ENCODE measurements at places on chromosomes 5 and 9. TPM values are rescaled to one million over a fixed set of nuclear protein-coding genes. Genes with fewer than 3 reads are reported as not detected.

MEIKIN gene
- total RNA-seq = not detected

GRCh38 chr5:55860288-55860687 lies 9.1 kb downstream of the IL31RA start:
- no peak for DNase-seq

SHOC1 gene
- total RNA-seq = not detected

DNA sequence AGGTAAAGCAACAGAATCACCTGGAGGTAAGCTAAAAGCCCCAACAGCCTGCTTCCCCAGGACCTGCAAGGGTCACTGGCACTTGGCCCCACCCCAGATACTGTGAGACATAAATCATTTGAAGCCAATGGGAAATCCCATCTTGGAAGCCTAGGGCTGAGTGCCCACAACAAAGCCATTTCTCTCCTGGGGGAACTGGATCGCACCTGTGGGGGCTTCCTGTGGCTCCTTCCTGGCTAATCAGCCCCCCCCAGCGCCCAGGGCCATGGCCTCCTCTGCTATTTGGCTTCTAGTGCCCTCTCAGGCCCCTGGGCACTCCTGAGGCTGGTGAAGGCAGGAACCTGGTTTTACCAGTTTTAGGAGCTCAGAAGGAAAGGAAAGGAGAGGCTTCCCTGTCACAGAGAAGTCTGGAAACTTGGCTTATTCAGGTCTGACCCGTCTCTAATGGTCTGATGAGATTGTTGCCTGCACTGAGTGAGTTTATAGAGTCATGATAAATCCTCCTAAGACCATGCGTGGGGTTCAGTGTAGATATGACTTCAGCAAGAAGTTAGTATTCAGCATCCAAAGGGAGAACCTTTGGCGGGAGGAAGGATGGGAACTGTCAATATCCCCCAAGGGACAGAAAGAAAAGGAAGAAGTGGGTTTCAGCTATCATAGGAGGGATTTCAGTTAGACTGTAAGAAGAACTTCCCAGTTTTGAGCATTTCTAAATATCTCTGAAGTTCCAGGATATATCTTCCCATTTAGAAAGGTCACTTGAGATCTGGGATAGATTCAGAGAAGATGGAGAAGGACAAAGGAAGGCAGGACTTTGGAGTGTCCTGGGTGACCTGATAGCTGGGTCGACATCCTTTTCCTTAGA lies 1.2 kb downstream of the KCNMB1 start:
- no peak for DNase-seq

DNA sequence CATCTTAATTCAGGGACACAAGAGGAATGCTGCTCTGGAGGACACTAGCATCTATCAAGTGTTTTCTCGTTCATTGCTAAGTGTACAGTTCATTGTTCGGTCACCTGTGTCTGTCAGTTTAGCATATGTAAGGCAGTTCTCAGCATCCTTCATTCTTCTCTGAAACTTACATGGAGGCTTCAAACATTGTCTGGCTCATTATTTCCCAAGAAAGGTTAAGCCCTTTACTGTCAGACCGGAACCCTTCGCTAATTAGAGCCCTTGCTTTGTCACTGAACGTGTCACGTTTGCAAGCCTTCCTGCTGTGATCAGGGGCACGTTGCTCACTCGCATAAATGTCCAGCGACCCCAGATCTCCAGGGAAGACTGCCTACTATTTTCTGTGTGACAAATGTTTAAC lies 62.3 kb upstream of the RIOK2 start:
- no peak for DNase-seq

SNAPC4 gene
- 9.4 TPM for total RNA-seq

DNA sequence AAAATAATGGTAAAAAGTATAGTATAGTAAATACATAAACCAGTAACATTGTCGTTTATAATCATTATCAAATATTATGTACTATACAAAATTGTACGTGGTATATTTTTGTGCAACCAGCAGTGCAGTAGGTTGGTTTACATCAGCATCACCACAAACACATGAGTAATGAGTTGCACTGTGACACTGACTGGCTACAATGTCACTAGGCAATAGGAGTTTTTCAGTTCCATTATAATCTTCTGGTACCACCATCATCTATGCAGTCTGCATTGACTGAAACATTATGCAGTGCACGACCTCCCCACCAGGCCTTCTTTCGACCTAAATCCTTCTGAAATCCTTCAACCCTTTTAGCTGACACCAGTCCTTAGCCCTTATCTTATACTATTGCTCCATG lies 105.8 kb downstream of the SREK1 start:
- no peak for DNase-seq

SPINK6 gene
- not detected for total RNA-seq

NELFB gene
- 61.8 TPM for total RNA-seq

GRCh38 chr5:71922584-71923106 lies 184.6 kb upstream of the MAP1B start:
- peak; percentile 78 for DNase-seq

DNA sequence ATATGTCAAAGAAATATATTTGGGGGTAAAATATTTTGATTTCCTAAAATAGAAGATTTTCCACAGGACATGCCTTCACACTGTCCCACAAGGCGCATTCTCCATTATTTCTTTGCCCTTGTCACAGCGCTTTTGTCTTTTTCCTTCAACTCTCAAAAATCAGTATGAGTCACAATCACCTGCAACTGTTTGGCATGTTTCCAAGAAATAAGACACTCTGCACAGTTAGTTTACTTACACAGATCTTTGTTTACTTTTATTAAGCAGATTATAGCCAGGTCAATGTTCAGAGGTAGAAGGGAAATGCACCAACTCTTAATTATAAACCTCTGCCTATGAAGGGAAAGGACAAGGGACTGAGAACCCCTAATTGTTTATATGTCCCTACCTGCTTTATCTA lies 9.5 kb downstream of the CEMIP2 start:
- peak; percentile 34 for DNase-seq

- DNase-seq = peak; percentile 30
These were observed 932.0 kb downstream of the TLE4 start for GRCh38 chr9:80503671-80504281.

DNA sequence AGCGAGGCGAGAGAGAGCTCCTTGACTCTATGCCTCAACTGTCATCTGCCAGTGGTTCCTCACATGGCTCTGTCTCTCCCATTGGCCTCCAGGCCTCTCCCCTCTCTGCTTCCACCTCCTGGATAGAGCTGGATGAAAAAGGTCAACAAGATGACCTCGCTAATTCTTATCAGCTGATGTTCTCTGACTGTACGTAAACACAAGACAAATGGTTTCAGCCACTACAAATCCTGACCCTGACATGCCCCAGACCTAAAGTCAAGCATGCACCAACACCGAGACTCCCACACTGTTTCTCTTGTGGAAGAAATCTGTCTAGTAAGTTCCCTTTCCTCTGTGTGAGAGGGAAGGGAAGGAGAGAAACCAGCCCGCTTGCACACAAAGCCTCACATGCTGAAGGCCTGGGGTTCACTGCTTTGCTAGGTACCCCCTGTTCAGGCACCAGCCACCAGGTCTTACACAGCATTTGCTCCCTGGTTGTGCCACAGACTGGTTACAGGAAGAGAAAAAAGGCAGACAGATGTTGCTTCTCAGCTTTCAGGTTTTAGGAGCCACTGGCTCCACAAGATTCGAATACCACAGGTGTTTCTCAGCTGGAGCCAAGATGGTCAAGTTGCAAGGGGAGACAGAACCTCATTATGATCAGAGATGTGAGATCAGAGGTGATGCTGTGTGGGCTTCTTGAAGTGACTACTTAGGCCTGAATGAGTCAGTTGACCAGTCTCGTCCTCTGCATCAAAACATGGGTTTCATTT lies 592.5 kb downstream of the CCDC171 start:
- peak; percentile 67 for DNase-seq

- no peak for DNase-seq
These were observed 152.7 kb upstream of the ADAMTS16 start for GRCh38 chr5:4987431-4987830.

GRCh38 chr5:103490030-103490739 lies 72.4 kb downstream of the NUDT12 start:
- no peak for DNase-seq

FOXB2 gene
- not detected for total RNA-seq

DNA sequence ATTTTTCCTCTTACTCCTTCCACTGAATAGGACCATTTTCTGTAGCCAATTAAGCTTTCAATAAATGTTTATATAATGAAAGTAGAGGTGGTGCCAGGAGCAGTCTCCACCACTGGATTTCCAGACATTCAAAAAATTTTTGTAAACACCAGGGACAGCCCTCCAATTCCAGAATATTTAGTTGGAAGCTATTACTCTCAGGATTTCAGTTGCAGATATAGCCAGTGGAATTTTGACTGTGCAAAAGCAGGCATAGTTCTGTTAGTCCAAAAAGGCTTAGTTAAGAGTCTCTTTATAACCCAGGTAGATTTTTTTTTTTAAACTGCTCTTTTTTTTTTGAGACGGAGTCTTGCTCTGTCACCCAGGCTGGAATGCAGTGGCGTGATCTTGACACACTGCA lies 138.1 kb upstream of the DMRT1 start:
- no peak for DNase-seq

GRCh38 chr9:2638871-2639673 lies 17.5 kb downstream of the VLDLR start:
- no peak for DNase-seq

DNA sequence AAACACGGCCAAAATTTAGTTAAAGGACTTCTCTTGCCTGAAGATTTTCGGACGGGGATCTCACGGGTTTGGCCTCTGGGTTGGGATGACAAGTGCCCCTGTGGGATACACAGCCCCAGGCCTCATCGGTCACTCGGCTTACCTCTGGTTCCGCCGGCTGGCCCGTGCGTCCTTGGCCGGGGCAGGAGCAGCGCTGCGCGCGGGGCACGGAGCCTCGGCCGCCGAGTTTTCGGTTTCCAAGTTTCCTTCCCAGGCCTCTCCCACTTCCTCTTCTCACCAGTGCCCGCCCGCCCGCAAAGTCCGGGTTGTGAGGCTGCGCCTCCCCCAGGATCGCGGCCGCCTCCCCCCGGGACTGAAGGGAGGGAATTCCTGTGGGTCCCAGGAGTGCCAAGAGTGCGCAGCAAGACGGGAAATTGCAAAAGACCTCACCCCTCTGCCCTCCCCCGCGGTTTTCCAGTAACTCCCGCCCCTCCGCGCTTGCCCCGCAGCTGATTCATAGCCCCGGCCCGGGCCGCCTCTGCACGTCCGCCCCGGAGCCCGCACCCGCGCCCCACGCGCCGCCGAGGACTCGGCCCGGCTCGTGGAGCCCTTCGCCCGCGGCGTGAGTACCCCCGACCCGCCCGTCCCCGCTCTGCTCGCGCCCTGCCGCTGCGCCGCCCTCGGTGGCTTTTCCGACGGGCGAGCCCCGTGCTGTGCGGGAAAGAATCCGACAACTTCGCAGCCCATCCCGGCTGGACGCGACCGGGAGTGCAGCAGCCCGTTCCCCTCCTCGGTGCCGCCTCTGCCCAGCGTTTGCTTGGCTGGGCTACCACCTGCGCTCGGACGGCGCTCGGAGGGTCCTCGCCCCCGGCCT lies at the start of gene OSMR:
Gene OSMR (plus strand): TSS at position 487 of the 853 bp plus-strand sequence. CDS start 23,033 bp downstream, outside the sequence.
- DNase-seq = peak; percentile 94

DNA sequence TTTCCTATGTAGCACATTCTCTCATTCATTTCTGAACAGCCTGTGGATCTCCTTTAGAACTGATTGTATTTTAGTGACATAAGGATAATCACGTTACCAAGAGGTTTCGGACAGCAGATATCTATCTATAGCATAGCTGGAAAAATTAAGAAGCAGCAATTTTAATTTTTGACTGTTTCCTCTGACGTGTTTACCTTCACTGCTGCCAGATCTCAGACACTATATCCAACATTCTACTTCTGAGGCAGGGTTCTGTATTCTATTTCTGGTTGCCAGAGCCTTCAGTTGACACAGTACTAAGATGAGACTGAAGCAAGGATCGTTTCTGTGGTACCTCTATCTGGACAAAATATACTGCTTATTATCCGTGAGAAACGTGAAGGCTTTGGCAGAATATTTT lies at the start of gene EFCAB9:
Gene EFCAB9 (plus strand): TSS at position 301 of the 400 bp plus-strand sequence. CDS start 1 bp downstream, at position 302.
- DNase-seq = no peak

DNA sequence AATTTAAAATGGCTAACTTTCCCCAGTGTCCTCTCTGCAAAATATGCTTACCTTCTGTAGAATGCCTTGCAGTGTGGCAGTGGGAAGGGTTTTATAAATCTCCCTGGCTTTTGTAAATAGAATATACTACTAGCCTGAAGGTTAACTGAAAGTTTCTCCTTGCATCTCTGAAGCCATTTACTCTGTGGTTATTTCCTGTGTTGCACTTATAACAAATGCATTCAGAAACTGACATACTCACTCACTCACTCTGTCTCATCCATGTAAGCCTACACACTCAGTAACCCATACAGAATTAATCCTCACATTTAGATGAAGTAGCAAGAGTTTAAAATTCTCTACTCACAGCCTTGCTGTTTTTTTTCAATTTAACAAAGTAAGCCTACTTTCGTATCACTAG lies 87.1 kb upstream of the SH3GL2 start:
- DNase-seq = no peak

- DNase-seq = peak; percentile 8
These were observed 9.0 kb downstream of the OR1J1 start for GRCh38 chr9:122468735-122469134.
